ENCODE measurements at places on chromosomes 3 and 15. TPM values are rescaled to one million over a fixed set of nuclear protein-coding genes. Genes with fewer than 3 reads are reported as not detected.

- no peak for DNase-seq
Measured at GRCh38 chr3:10365791-10366190, 44.9 kb upstream of the SEC13 start.

The TLR9 gene
- 0.86 TPM for total RNA-seq

- DNase-seq: no peak
Measured at GRCh38 chr3:110708156-110708555, 363.5 kb upstream of the NECTIN3 start.

DNA sequence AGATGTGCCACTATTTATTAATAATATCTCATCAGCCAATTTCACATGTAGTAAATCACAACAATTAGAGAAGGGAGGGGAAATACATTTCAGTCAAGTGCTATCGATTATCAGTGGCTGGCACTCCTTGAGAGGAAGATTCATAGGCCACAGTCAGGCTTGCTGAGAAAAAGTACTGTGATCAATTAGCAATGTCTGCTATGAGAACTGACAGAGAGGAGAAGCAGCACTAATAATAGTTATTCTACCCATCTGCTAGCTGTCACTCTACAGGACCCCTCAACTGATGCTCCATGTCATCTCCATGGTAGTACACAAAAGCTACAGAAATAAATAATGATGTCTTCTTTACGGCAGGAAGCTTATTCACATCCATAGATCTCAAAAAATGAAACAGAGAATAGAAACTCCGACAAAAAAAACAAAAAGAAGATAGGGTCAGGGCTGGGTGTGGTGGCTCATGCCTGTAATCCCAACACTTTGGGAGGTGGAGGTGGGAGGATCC lies 351.3 kb downstream of the FOXP1 start:
- DNase-seq: no peak

- no peak for DNase-seq
Measured at GRCh38 chr3:50278123-50278879, 586 bp upstream of the LSMEM2 start.

DNA sequence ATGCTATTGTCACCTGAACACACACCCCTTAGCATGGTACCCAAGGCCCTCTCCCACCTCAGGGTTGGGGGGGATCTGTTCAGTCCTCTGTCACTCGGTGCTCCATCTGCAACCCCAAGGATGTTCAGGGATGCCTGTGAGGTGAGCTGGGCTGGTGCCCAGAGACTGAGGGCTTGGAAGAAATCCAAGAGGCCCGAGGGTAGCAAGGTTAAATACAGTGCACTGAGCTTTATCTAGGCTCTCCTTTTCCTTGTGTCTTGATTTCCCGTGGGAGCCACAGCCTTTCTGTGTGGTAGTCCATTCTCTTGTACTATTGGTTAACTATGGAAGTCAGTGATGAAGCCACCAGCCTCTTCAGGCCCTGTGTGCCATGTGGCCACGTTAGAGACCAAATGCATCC lies 18.7 kb upstream of the WNT5A start:
- DNase-seq: no peak

The GOLGA8T gene
- 0.14 TPM for total RNA-seq

- DNase-seq: no peak
Measured at GRCh38 chr3:121739902-121740301, 9.6 kb downstream of the GOLGB1 start.

DNA sequence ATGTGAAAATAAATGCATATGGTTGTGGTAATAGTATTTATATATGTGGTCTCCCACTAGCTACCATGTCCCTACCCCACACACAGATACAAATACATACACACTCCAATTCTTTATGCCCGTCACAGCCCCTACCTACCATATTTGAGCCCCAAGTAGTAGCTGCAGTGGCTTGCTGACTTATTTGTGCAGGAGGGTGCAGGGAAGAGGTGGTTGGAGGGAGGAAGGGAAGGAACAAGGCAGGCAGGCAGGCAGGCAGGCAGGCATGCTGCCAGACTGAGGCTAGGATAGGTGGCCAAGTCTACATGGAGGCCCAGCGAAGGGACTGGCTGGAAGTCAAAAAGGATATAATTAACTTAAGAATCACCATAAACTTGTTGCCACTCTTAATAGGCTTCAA lies 82.9 kb downstream of the SCN11A start:
- no peak for DNase-seq

The SLC27A2 gene
- 20.1 TPM for total RNA-seq
